ENCODE measurements at places on chromosomes 16 and 17.

GRCh38 chr17:79597040-79597439 is 13.8 kb downstream of the RBFOX3 start:
- no peak for DNase-seq

GRCh38 chr17:75086496-75087181 is 1.1 kb upstream of the SLC16A5 start:
- DNase-seq: no peak

GRCh38 chr16:89048871-89049422 is 44.7 kb upstream of the ACSF3 start:
- DNase-seq: no peak

GRCh38 chr16:1907226-1907860 is 10.9 kb downstream of the HS3ST6 start:
- DNase-seq: no peak

- no peak for DNase-seq
Observed at GRCh38 chr17:77131904-77132303, 8.9 kb upstream of the SEC14L1 start.

GRCh38 chr16:3881499-3881990 is 1.0 kb upstream of the CREBBP start:
- no peak for DNase-seq

DNA sequence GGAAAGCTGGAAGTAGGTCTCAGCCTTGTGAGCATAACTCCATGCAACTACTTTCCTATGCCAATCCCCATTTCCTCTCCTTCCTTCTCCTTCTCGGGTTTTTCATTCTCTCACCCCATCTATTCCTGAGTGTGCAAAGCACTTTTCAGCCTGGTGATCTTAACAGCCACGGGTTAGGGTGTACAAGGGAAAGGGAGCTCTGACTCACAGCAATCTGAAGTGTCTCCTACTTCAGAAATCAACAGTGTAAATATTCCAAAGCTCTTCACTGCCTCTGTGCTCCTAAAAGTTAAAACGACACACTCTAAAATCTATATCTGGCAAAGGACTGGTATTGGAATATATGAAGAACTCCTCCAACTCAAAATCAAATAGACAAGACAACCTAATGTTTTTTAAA is 268.0 kb upstream of the IRX3 start:
- DNase-seq: no peak

Measured in NCI-H187 (cell line).